Activated T-cell treated with anti-CD3 and anti-CD28 coated beads for 24 hours (primary cell): ENCODE measurements at places on chromosomes 12 and 14.

- DNase-seq = no peak
Measured at GRCh38 chr12:71702590-71702989, 16.7 kb downstream of the TMEM19 start.

DNA sequence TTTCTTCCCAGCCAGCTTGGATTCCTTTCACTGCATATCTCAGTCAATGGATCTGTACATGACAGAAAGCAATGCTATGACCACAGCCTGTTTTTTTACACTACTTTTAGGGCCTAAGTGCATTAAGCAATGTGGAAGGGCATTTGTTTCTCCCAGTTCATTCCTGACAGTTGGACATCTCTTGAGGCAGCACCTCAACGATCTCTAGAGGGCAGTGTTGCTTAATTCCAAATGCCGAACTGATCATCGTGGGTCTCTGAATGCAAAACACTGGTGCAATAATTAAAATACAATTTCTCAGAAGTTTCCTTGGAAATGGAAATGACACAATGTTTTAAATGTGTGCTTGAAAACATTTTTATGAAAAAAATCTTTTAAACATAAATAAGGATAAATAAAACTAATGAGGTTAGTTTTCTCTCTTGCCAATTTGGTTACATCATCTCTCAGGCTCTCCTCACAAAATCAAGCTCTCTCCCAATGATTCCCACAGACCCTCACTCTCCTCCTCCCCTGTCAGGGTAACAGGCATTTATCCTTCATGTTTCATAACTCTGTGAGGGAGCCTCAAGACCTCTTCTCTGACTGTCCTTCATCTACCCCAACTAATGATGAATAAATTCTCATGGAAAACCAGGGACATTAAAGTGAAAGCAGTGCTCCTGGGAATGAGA, 192.4 kb upstream of the SLC16A7 start:
- DNase-seq = peak; percentile 10

DNA sequence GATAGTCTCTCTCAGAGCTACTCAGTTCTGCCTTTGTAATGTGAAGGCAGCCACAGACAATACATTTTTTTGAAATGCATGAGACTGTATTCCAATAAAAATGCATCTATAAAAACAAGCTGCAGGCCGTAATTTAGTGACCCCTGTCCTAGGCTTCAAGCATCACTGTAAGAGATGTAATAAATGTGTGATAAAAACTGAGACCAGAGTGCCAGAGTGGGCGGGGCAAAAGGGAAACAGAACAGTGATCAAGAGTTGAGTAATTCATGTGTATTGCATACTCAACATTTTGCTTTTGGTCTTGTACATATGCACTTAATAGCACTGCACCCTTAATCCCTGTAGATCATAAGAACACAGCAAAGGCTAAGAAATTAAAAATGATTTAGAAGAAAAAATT, 743.5 kb downstream of the DIO2 start:
- DNase-seq = no peak

- DNase-seq = no peak
Measured at GRCh38 chr14:84857571-84857970, 672.4 kb upstream of the FLRT2 start.

- DNase-seq = no peak
Measured at GRCh38 chr12:79546466-79547043, 144.2 kb downstream of the PAWR start.
